ENCODE measurements at places on chromosomes 3 and 15.

DNA sequence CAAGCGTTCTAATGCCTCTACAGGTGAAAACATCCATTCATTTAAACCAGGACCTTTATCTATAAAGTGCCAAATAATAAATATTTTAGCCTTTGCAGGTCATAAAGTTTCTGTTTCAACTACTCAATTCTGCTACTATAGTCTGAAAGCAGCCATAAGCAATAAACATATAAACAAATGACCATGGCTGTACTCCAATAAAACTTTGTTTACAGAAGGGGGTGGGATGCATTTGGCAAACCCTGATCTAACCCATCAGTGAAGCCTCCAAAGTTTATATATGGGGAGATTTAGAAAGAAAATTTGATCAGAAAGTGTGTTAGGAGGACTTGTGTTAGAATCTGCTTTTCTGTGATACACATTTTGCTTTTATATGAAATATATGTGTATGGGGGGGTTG, 161.3 kb downstream of the ZBTB20 start:
- DNase-seq, result no peak

DNA sequence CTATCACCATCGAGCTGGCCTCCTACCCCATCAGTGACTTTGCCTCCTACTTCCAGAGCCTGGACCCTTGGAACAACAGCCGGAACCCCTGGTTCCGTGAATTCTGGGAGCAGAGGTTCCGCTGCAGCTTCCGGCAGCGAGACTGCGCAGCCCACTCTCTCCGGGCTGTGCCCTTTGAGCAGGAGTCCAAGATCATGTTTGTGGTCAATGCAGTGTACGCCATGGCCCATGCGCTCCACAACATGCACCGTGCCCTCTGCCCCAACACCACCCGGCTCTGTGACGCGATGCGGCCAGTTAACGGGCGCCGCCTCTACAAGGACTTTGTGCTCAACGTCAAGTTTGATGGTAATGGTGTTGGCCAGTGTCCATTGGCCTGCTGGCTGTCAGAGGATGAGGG, 6.1 kb downstream of the GRM2 start:
- DNase-seq, result no peak

- DNase-seq, result no peak
These were observed 1.7 kb upstream of the FAM3D start for GRCh38 chr3:58668247-58668646.

GRCh38 chr3:24100696-24101402, 155.8 kb downstream of the NR1D2 start:
- no peak for DNase-seq
